Karpas-422 (cell line): ENCODE measurements at places on chromosomes 12 and 14. TPM values are rescaled to one million over a fixed set of nuclear protein-coding genes. Genes with fewer than 3 reads are reported as not detected.

Gene RNU4-1
- under 0.01 TPM in 2 replicates for total RNA-seq

DNA sequence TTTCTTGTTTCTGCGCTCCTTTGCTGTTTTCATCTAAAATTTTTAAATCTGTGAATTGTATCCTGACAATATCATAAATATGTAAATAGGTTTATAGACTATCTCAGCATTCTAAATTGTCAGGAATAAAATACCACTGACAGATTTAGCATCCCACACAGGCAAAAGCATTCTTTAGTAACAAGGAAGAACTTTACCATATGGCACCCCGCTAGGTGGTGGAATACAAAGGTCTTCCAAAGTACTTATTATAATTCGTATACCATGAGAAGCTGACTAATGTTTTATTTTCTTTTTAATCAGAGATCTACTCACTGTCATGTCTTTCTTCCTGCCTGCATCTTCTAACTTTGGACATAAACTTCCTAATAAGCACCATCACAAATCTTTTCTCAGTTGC, 328.8 kb upstream of the NOVA1 start:
- no peak overlapping the region for H3K4me3 ChIP-seq
- H3K36me3 ChIP-seq, result no peaks in the 10 kb centered on the region
- no peaks in the 10 kb centered on the region for H3K27me3 ChIP-seq
- no peaks in the 10 kb centered on the region for H3K4me1 ChIP-seq

GRCh38 chr12:124474709-124475108, 92.7 kb downstream of the NCOR2 start:
- DNase-seq, result no peak
- H3K27me3 ChIP-seq, result no peaks in the 10 kb centered on the region
- H3K4me1 ChIP-seq, result 0 out of 2 replicates have a peak, but pooled peaks cover under 1% of the 10 kb centered on the region
- H3K4me3 ChIP-seq, result no peak overlapping the region
- no peak overlapping the region for H3K27ac ChIP-seq

- no peaks in the 10 kb centered on the region for H3K27me3 ChIP-seq
- DNase-seq, result no peak
- peaks cover 7% of the 10 kb centered on the region for H3K4me1 ChIP-seq
- H3K4me3 ChIP-seq, result no peak overlapping the region
- no peak overlapping the region for H3K27ac ChIP-seq
Observed at GRCh38 chr12:124678421-124678893, 111.0 kb upstream of the NCOR2 start.

Gene CABP1
- not detected in 2 replicates for total RNA-seq

GRCh38 chr14:33404054-33404453, 465.4 kb downstream of the NPAS3 start:
- H3K4me3 ChIP-seq, result no peak overlapping the region
- H3K4me1 ChIP-seq, result no peaks in the 10 kb centered on the region
- no peak overlapping the region for H3K27ac ChIP-seq
- DNase-seq, result no peak

GRCh38 chr14:101355284-101355683, 206.0 kb upstream of the DIO3 start:
- H3K4me1 ChIP-seq, result peaks cover 6% of the 10 kb centered on the region
- no peak overlapping the region for H3K27ac ChIP-seq
- no peak for DNase-seq

GRCh38 chr12:6074979-6075585, 49.4 kb downstream of the VWF start:
- no peak for DNase-seq
- H3K27ac ChIP-seq, result no peak overlapping the region
- H3K4me1 ChIP-seq, result no peaks in the 10 kb centered on the region
- no peaks in the 10 kb centered on the region for H3K27me3 ChIP-seq

DNA sequence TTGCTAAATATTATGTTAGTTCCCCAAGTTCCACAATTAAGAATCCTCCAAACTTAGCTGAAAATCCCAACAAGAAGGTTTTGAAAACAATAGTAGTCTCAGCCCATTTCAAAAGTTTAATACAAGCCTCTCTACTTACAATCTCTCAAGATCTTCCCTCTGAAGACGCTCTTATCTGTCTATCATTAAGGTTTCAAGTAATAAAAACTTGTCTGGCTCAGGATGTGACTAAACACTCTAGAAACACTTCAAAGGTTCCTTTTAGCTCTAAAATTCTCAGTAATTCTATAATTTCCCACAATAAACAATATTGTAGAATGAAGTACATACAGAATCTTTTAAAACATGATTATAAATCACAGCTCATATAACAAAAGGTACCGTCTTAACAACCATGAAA, 16.3 kb downstream of the YAF2 start:
- H3K4me3 ChIP-seq, result no peak overlapping the region
- DNase-seq, result no peak
- H3K27ac ChIP-seq, result 0 out of 2 replicates have a peak overlapping the region, but pooled peaks have one; percentile 5
- H3K36me3 ChIP-seq, result peaks cover 7% of the 10 kb centered on the region
- no peaks in the 10 kb centered on the region for H3K27me3 ChIP-seq

- DNase-seq, result no peak
- no peak overlapping the region for H3K4me3 ChIP-seq
- no peaks in the 10 kb centered on the region for H3K4me1 ChIP-seq
- H3K27me3 ChIP-seq, result no peaks in the 10 kb centered on the region
- no peaks in the 10 kb centered on the region for H3K36me3 ChIP-seq
- no peak overlapping the region for H3K27ac ChIP-seq
Observed at GRCh38 chr12:9922429-9922828, 9.7 kb downstream of the CLEC2A start.

Gene CEBPE
- total RNA-seq, result 0.11 TPM in 1 of 2 replicates, not detected in the other

Gene GDF3
- not detected in 2 replicates for total RNA-seq

DNA sequence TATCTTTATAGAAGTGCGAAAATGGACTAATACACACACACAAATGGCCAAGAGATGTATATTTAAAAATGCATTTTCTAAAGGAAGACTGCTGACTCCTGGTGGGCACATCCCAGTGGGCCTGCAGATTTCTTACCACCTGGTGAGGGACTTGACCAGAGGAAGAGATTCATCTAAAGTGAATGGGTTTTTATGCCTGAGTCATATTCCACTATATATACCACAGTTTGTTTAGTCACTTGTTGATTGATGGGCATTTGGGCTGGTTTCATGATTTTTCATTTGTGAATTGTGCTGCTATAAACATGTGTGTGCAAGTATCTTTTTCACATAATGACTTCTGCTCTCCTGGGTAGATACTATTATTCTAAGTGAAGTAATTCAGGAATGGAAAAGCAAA, 277.3 kb downstream of the SLC16A7 start:
- no peaks in the 10 kb centered on the region for H3K27me3 ChIP-seq
- no peaks in the 10 kb centered on the region for H3K36me3 ChIP-seq
- no peak overlapping the region for H3K4me3 ChIP-seq
- DNase-seq, result no peak
- no peak overlapping the region for H3K27ac ChIP-seq
- peaks cover 14% of the 10 kb centered on the region for H3K4me1 ChIP-seq

Gene OR10A7
- total RNA-seq, result not detected in 2 replicates

DNA sequence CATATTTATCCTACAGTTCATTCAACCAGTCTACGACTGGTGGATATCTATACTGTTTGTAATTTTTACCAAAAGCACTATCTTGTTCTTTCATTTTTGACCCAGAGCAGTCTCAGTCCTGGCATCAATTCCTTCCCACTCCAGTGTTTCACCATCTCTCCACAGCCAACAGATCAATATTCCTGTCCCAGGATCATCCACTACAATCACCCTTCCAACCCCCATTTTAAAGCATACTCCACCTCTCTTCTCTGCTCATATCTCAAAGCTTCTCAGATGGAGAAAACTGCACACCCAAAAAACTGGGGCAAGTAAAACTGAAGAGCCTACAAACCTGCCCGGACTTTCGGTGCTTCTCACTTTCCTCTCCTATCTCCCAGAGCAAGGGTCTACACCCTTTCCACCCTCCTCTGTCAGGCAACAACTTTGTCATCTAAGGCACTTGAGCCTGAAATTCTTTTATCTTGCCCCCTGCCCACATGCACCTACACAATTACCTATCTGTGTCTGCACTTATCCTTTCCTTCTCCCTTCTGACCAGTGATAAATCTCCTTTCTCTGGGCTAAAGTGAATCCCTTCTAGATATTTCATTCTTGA, 4.1 kb upstream of the PIP4K2C start:
- no peak for DNase-seq
- H3K36me3 ChIP-seq, result peaks cover 19% of the 10 kb centered on the region
- H3K4me3 ChIP-seq, result no peak overlapping the region

GRCh38 chr12:6608592-6609281, 1.6 kb upstream of the CHD4 start:
- no peak overlapping the region for H3K4me3 ChIP-seq
- no peaks in the 10 kb centered on the region for H3K27me3 ChIP-seq
- H3K27ac ChIP-seq, result peak overlapping the region; percentile 75
- H3K36me3 ChIP-seq, result peaks cover 19% of the 10 kb centered on the region

Gene CDH24
- total RNA-seq, result 0.34 and 1.0 TPM in 2 replicates

DNA sequence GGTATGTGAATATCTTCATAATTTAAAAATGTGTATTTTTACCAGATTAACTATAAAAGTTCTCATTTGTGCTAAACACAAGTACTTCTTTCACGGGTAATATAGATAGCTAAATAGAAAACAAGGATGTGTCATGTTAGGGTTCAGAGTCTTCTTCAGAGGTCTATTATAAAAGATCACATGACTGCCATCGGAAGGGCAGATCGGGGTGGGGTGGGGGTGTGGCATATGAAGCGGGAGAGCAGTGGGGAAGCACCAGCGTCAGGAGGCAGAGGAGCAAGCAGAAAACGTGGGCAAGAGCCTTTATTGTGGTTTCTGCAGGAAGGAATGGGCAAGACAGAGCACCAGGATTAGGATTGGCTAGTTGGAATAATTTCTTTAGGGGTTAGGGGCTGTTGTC, 63.7 kb upstream of the DNM1L start:
- no peaks in the 10 kb centered on the region for H3K36me3 ChIP-seq
- H3K4me1 ChIP-seq, result no peaks in the 10 kb centered on the region
- H3K27me3 ChIP-seq, result no peaks in the 10 kb centered on the region
- no peak overlapping the region for H3K4me3 ChIP-seq

GRCh38 chr14:81727218-81727617, 193.6 kb upstream of the SEL1L start:
- no peak overlapping the region for H3K27ac ChIP-seq
- H3K36me3 ChIP-seq, result no peaks in the 10 kb centered on the region
- H3K4me3 ChIP-seq, result no peak overlapping the region
- H3K27me3 ChIP-seq, result no peaks in the 10 kb centered on the region

Gene ARMH4
- total RNA-seq, result 0.07 and 0.75 TPM in 2 replicates

- H3K4me1 ChIP-seq, result peaks cover 4% of the 10 kb centered on the region
- no peak overlapping the region for H3K27ac ChIP-seq
- H3K27me3 ChIP-seq, result no peaks in the 10 kb centered on the region
Observed at GRCh38 chr14:104099096-104100041, 13.9 kb downstream of the ASPG start.

Gene ACVR1B
- total RNA-seq, result 2.4 and 3.9 TPM in 2 replicates

DNA sequence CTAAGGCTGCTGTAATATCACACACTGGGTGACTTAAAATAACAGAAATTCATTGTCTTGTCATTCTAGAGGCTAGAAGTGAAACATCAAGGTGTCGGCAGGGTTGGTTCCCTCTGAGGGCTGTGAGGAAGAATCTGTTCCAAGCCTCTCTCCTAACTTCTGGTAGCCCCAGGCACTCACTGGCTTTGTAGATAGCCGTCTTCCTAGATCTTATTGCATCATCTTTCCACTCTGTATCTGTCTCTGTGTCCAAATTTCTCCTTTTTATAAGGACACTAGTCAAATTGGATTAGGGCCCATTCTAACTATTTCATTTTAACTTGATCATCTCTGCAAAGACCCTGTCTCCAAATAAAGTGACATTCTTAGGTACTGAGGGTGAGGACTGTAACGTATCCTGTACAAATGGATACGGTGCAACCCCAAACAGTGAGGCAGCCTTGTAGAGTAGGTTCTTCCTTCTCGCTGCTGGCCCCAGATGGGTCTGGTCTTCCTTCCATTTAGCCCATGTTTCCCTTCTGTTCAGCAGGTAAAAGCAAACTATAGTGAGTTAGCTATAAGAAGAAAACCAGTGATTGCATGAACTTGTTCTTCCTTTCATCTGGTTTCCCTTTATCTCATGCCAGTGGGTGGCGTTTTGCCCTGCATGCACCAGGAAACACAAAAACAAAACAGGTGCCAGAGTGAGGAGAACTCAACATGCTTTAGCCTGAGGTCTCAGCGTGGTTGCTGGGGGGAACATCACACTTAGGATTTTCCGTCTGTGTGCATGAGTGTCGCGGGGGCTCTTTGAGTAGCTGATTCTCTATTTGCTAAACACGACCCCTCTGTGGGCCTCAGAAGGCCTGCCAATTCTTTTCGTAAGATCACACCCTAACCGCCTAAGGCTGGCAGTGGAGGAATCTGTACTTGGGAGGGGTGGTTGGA, 19.5 kb downstream of the TTC9 start:
- peaks cover 45% of the 10 kb centered on the region for H3K4me1 ChIP-seq
- no peaks in the 10 kb centered on the region for H3K36me3 ChIP-seq
- H3K4me3 ChIP-seq, result no peak overlapping the region
- no peak for DNase-seq

Gene SLC35F4
- not detected in 2 replicates for total RNA-seq

- no peak overlapping the region for H3K4me3 ChIP-seq
- no peak for DNase-seq
- no peaks in the 10 kb centered on the region for H3K27me3 ChIP-seq
- H3K4me1 ChIP-seq, result no peaks in the 10 kb centered on the region
- H3K27ac ChIP-seq, result no peak overlapping the region
- no peaks in the 10 kb centered on the region for H3K36me3 ChIP-seq
Observed at GRCh38 chr14:76131071-76131965, 20.4 kb upstream of the GPATCH2L start.

- no peaks in the 10 kb centered on the region for H3K36me3 ChIP-seq
- DNase-seq, result no peak
- no peaks in the 10 kb centered on the region for H3K27me3 ChIP-seq
Observed at GRCh38 chr12:10027311-10027710, 3.2 kb upstream of the CLEC9A start.

GRCh38 chr12:15883536-15883935, 1.3 kb downstream of the STRAP start:
- no peak overlapping the region for H3K27ac ChIP-seq
- no peaks in the 10 kb centered on the region for H3K27me3 ChIP-seq
- H3K4me3 ChIP-seq, result peak overlapping the region; percentile 97
- H3K4me1 ChIP-seq, result peaks cover 22% of the 10 kb centered on the region
- H3K36me3 ChIP-seq, result peaks cover 34% of the 10 kb centered on the region; the same call in 1 of the 2 replicates

- H3K27ac ChIP-seq, result no peak overlapping the region
- H3K27me3 ChIP-seq, result no peaks in the 10 kb centered on the region
- H3K36me3 ChIP-seq, result peaks cover 12% of the 10 kb centered on the region
- peaks cover 31% of the 10 kb centered on the region for H3K4me1 ChIP-seq
Observed at GRCh38 chr14:35407306-35407630, 2.7 kb upstream of the NFKBIA start.

DNA sequence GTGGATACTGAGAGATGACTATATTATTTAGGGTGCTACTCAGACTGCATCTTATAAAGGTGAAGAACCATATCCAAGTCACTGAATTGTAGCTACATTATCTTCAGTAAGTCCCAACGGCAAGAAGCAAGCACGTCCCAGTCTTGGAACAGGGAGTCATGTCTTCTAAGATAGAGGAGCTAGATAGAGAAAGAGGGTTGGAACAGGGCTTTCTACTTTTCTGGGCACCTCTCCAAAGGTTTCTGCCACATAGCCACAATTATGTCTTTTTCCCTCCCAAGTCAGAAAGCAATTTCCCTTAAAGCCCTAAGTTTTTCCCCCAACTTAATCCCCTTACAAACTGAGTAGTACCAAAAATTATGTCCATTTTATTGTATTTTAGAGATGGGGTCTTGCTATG, 22.4 kb downstream of the MAPK1IP1L start:
- no peaks in the 10 kb centered on the region for H3K27me3 ChIP-seq
- no peaks in the 10 kb centered on the region for H3K36me3 ChIP-seq
- peaks cover 36% of the 10 kb centered on the region for H3K4me1 ChIP-seq
- no peak overlapping the region for H3K4me3 ChIP-seq
